Mammary epithelial cell (primary cell): ENCODE measurements at places on chromosomes 7 and 10. TPM values are rescaled to one million over a fixed set of nuclear protein-coding genes. Genes with fewer than 3 reads are reported as not detected.

DNA sequence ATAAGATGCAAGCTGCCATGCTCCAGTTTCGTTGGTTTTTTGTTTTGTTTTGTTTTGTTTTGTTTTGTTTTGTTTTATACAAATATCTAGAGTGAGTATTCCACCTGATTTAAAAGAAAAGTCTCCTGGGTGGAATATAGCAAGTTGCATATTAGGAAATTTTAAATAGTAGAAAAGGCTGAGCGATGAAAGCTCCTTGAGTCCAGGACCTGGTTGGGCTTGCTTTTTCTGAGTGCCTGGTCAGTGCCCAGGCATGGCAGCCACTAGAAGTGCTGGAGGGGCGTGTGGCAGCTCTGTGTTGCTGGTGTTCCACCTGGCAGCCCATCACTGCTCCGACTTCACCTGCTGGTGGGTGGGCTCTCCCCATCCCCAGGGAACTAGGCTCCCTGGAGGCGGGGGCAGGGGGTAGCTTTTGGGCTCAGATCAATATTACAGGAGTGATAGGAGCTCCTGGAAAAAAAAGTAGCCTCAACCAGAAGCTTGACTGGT, 8.0 kb downstream of the COL17A1 start:
- DNase-seq = no peak

DNA sequence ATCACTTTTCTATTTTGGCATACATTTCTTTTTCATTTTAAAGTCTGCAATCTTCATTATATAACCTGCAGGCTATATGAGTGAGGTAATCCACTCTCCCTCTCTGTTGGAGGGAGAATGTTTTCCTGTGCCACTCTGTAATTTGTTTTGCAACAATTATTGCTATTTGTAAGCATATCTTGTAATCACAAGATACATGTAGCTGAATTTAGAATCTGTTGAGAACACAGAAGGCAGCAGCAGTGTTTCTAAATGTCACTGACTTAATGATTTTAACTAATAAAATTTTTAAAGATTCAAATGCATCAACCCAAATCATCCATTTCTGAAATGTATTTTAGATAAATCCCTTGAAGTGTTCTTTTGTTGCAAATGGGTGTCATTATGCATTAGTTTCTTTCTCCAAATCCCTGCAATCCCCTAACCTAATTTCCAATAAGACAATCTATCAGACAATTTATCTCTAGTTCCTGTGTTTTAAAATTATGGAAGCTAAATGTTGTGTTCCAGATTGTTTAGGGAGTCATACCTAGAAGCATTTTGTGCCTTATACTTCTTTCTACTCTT, 19.8 kb upstream of the UMAD1 start:
- no peak for DNase-seq

DNA sequence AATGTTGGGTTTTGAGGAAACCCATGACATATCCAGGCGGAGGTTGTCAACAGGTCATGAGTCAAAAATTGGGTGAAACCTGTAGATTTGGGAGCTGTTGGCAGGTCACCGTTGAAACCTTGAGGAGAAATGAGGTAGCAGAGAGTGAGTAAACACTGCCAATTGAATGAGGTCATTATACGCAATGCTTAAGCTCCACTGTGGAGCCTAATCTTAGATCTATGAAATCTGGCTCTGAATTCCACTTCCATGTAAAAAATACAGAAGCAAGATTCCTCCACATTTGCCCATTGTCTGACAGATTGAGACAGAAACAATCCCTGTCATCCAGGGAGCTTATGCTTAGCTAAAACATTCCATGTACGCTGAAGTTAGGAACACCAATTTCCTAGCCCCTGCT, 76.0 kb upstream of the IL6 start:
- no peak for DNase-seq

C7orf57 gene
- total RNA-seq = 0.67 TPM

DNA sequence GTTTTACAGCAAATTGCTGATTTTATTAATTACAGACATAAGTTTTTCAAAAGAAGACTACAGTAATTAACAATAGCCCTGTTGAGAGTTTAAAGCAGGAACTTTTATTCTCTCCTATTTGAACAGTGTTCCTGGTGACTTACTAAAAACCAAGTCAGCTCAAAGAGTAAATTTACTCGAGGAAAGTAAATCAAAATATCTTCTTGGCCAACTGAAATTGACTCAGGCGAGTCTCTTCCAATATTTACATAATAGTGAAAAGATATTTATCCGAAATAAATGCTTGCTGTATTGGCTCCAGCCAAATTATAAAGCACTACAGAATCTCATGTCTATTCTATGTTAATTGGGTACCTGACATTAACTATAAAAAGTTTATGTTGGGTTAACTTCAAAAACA, 13.2 kb downstream of the CYTH3 start:
- DNase-seq = no peak
